ENCODE measurements at places on chromosomes 16 and 17. TPM values are rescaled to one million over a fixed set of nuclear protein-coding genes. Genes with fewer than 3 reads are reported as not detected.

DNA sequence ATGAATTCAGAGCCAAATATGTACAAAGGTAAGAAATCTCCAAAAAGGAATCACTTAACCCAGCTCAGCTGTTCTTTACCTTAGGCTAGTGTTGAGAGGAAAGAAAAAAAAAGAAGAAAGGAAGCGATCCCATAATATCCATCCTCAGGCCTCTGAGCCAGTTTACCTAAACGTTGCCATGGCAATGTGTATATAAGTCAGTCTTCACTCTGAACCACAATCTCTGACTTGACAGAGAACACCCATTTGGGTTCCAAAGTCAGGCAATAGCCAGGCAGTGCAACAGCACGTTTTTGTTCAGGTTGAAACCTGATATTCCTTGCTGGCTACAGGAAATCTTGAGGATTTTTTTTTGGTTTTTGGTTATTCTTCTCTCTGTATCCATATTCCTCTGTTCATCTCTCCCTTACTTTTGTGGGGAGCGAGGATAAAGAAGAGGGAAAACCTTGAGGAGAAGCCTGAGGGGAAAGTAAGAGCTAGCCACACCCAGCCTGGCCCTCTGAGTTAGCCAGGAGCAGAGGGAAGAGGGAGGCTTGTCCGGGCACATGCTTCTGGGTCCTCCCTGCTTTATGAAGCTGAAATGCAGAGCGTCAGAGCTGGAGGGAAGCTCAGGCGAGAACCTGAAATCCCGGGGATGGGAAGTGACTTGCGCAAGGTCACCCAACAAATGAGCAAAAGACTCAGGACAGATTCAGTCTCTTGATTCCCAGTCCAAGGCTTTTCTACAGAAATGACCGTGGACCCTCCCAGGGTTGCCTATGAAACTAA, 152.7 kb downstream of the SOX9 start:
- peaks cover 48% of the 10 kb centered on the region for H3K27me3 ChIP-seq
- no peak overlapping the region for H3K4me3 ChIP-seq
- no peak overlapping the region for H3K27ac ChIP-seq
- no peak for DNase-seq
- H3K4me1 ChIP-seq: peaks cover 8% of the 10 kb centered on the region
- no peaks in the 10 kb centered on the region for H3K36me3 ChIP-seq

DNA sequence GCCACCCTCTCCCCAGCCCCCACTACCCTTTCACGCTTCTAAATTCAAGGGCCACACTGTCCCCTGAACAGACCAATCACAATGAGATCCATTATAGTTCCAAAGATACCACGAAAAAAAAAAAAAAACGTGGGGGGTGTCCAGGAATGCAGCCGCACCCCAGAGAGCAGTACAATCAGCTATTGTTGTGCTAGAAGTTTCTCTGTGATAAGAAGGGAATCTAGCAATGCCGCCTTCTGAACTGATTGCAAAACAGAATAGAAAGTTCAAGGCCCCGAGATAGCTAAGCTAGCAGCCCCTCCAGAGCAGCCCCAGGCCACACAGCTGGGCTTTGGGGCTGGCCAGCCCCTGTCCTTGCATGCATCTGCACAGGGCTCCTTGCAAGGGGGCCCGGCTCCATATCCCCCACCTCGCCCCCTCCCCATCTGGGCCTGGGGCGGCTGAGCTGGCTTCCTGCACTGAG, 86.9 kb upstream of the CBX4 start:
- H3K36me3 ChIP-seq: no peaks in the 10 kb centered on the region
- DNase-seq: peak; percentile 97
- peak overlapping the region; percentile 68 for H3K27ac ChIP-seq

DNA sequence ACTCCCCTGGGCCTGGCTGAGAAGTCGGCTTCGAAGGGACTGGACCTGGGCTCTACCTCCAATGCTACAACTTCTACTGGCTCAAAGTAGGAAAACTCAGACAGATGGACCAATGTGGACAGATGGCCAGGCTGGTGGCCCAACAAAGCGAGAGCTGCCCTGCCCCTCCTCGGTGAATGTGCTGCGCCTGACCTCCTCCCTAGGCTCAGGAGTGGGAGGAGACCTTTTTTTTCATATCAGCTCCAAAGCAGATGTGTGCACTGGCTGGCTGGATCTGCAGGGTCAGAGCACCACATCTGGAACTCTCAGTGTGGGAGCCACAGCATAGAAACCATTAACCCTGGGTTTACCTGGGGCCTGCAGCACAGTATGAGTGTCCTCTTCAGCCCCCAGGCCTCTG, 20.8 kb downstream of the ATP6V0D1 start:
- H3K27me3 ChIP-seq: no peaks in the 10 kb centered on the region
- peaks cover 22% of the 10 kb centered on the region for H3K4me1 ChIP-seq
- no peak overlapping the region for H3K27ac ChIP-seq
- peaks cover 13% of the 10 kb centered on the region for H3K36me3 ChIP-seq

DNA sequence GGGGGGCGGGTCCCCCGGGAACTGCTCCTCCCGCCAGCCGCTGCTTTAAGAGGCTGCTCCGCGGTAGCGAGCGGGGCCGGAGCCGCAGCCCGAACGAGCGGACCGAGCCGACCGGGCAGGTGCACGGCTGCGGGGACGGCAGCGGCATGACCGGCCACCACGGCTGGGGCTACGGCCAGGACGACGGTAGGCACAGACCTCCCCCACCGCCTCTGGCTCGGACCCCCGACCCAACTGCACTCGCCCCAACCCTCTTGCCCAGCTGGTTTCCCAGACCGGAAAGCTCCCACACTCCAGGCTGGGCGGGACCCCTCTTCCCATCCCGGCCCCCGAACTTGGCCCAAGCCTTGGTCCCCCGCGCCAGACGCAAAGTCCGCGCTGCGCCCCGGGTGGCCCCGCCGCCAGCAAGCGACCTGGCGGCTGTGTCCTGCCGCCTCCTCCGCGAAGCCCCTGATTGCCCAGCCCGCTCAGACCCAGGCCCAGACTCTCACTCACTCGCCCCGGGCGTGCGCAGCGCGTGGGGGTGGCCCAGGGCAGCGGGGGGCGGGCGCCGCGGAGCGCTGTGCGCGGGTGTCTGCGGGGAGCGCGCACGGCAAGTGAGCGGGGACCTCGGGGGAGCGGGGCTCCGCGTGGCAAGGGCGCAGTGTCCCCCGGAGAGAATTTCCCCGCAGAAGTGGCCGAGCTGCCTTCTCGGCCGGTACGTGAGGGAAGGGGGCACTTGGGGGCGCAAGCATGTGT, at the start of gene CA7:
Gene CA7 (plus strand): TSS at position 73 of the 738 bp plus-strand sequence. CDS start 74 bp downstream, at position 147.
- H3K4me3 ChIP-seq: peak within 1 kb of the TSS; percentile 74
- peaks cover 15% of the 10 kb centered on the region for H3K4me1 ChIP-seq
- DNase-seq: no peak
- H3K36me3 ChIP-seq: no peaks in the 10 kb centered on the region
- no peak within 1 kb of the TSS for H3K27ac ChIP-seq

- H3K4me3 ChIP-seq: no peak overlapping the region
- no peaks in the 10 kb centered on the region for H3K27me3 ChIP-seq
- H3K4me1 ChIP-seq: peaks cover 6% of the 10 kb centered on the region
- H3K36me3 ChIP-seq: peaks cover 5% of the 10 kb centered on the region
Observed at GRCh38 chr16:68923116-68923515, 79.8 kb downstream of the TANGO6 start.

The EVPLL gene
- total RNA-seq: 0.07 TPM

- no peaks in the 10 kb centered on the region for H3K27me3 ChIP-seq
- H3K27ac ChIP-seq: no peak overlapping the region
- DNase-seq: no peak
- peaks cover 29% of the 10 kb centered on the region for H3K4me1 ChIP-seq
- peaks cover 6% of the 10 kb centered on the region for H3K36me3 ChIP-seq
Observed at GRCh38 chr17:18356624-18357023, 6.7 kb downstream of the SHMT1 start.

- peak overlapping the region; percentile 100 for H3K27ac ChIP-seq
- DNase-seq: peak; percentile 89
- peak overlapping the region; percentile 90 for H3K4me3 ChIP-seq
Observed at GRCh38 chr17:76382803-76383545, 1.4 kb upstream of the SPHK1 start.

The CDH15 gene
- 2.2 TPM for total RNA-seq

DNA sequence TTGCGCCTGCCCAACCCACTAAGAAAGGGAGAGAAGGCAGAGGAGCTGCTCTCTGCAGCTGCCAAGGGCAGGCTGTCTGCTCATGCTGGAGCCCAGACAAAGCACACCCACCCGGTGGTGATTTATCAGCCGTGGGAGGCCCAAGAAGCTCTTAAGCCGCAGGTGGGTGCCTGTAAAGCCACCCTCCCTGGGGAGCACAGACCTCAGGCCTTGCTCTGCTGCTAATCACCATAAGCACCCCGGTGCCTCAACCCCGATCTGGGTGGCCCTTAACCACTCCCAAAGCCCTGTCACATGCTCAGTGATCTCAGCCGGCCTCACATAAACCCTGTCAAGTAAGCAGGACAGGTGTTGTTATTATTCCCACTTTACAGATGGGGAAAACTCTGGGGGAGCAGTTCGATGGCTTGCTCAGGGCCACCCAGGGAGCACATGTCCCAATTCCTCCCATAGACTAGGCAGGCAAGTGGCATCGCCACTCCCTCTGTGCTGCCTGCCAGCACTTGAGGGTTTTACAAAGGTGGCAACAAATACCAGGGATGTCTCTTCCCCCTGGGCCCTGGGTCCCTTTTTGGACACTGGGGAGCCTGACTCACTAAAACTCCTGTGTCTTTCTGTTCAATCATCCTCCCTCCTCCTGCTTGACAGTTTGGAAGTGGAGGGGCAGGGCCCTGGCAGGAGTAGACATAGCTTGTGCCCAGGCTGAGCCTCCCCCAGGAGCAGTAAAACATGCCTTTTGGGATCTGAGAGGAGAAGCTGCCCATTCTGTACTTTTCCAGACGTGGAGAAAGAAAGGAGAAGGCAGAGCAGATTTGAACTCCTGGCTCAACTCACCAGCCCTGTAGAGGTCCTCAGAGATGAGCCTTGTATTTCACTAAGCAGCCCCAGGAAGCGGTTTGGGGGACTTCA, 299.3 kb downstream of the SOX9 start:
- H3K36me3 ChIP-seq: peaks cover 11% of the 10 kb centered on the region
- peaks cover 88% of the 10 kb centered on the region for H3K4me1 ChIP-seq
- no peaks in the 10 kb centered on the region for H3K27me3 ChIP-seq
- H3K27ac ChIP-seq: peak overlapping the region; percentile 83
- no peak for DNase-seq

- H3K4me1 ChIP-seq: peaks cover 26% of the 10 kb centered on the region
- H3K36me3 ChIP-seq: peaks cover 26% of the 10 kb centered on the region
Observed at GRCh38 chr17:75130632-75131277, 787 bp downstream of the NT5C start.

GRCh38 chr16:11099672-11100205, 155.4 kb downstream of the CLEC16A start:
- no peaks in the 10 kb centered on the region for H3K36me3 ChIP-seq
- no peak overlapping the region for H3K4me3 ChIP-seq
- H3K27ac ChIP-seq: no peak overlapping the region
- no peak for DNase-seq
- no peaks in the 10 kb centered on the region for H3K27me3 ChIP-seq

DNA sequence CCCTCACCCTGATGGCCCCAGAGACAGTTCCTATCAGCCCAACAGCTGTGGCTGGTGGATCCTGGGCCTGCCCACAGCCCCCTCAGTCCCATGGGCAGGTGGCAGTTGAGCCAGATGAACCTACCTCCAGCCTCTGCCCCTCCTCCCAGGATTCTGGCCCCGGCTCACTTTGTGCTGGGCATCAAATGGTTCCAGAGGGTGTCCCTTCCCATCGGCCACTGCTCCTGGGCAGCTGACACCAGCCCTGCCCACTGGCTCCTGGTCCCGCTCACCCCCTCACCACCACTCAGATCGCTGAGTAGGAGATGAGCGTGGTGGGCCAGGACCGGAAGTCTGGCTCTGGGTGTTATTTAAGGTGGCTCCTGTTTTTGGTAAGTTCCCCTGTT, 2.0 kb downstream of the TTYH2 start:
- no peak overlapping the region for H3K4me3 ChIP-seq
- peaks cover 2% of the 10 kb centered on the region for H3K36me3 ChIP-seq
- H3K27me3 ChIP-seq: no peaks in the 10 kb centered on the region
- no peak for DNase-seq
- H3K27ac ChIP-seq: no peak overlapping the region

GRCh38 chr17:6305613-6306360, 129.1 kb downstream of the AIPL1 start:
- H3K27me3 ChIP-seq: no peaks in the 10 kb centered on the region
- H3K36me3 ChIP-seq: no peaks in the 10 kb centered on the region
- no peaks in the 10 kb centered on the region for H3K4me1 ChIP-seq
- no peak for DNase-seq
- no peak overlapping the region for H3K27ac ChIP-seq
- no peak overlapping the region for H3K4me3 ChIP-seq

GRCh38 chr17:82204831-82205719, 7.6 kb downstream of the CCDC57 start:
- no peak overlapping the region for H3K27ac ChIP-seq
- H3K27me3 ChIP-seq: no peaks in the 10 kb centered on the region
- peaks cover 20% of the 10 kb centered on the region for H3K4me1 ChIP-seq
- DNase-seq: no peak
- no peak overlapping the region for H3K4me3 ChIP-seq

DNA sequence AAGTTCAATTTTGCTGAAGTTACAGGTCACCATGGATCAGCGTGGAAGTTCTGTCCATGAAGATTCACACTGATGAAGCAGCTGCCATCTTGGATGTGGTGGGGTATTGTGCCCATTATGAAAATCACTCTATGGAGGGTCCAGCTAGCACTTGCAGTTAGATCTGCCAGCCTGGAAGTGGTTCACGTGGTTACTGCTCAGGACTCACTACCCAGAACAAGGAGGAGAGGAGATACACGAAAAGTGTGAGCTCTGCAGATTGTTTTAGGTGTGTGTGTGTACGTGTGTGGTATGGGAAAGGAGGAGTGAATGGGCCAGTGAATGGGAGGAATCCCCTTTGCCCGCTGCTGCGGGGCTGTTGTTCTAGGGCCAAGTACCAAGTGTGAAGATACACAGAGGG, 333.4 kb downstream of the MAF start:
- H3K27ac ChIP-seq: no peak overlapping the region
- H3K4me3 ChIP-seq: no peak overlapping the region
- no peaks in the 10 kb centered on the region for H3K36me3 ChIP-seq
- no peaks in the 10 kb centered on the region for H3K4me1 ChIP-seq

- no peak overlapping the region for H3K27ac ChIP-seq
- no peak overlapping the region for H3K4me3 ChIP-seq
- H3K36me3 ChIP-seq: peaks cover 38% of the 10 kb centered on the region
- DNase-seq: no peak
- peaks cover 12% of the 10 kb centered on the region for H3K4me1 ChIP-seq
Observed at GRCh38 chr16:89115216-89115861, 21.7 kb downstream of the ACSF3 start.

GRCh38 chr17:40241252-40241834, 22.2 kb downstream of the WIPF2 start:
- DNase-seq: no peak
- H3K27ac ChIP-seq: no peak overlapping the region
- no peak overlapping the region for H3K4me3 ChIP-seq
- H3K27me3 ChIP-seq: no peaks in the 10 kb centered on the region

GRCh38 chr17:986322-986929, 6.8 kb upstream of the NXN start:
- H3K36me3 ChIP-seq: no peaks in the 10 kb centered on the region
- peak; percentile 81 for DNase-seq
- H3K27me3 ChIP-seq: no peaks in the 10 kb centered on the region
- no peak overlapping the region for H3K4me3 ChIP-seq
- peaks cover 35% of the 10 kb centered on the region for H3K4me1 ChIP-seq
